ENCODE measurements at places on chromosomes 3 and 15.

DNA sequence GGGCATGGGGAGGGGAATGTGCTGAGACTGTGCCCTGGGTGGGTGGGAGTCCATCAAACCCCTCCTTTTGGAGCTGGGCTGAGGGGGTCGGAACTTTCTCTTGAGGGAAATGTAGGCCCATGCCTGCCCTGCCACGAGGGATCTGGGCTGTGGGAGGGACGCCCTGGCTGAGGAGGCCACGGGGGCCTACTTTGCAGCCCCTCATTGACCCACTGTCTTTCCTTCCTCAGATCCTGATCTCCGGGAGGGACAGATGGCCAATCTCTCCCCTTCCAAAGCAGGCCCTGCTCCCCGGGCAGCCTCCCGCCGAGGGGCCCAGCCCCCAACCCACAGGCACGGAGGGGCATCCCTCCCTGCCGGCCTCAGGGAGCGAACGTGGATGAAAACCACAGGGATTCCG, 25.3 kb downstream of the LOXL1 start:
- peak; percentile 78 for DNase-seq

DNA sequence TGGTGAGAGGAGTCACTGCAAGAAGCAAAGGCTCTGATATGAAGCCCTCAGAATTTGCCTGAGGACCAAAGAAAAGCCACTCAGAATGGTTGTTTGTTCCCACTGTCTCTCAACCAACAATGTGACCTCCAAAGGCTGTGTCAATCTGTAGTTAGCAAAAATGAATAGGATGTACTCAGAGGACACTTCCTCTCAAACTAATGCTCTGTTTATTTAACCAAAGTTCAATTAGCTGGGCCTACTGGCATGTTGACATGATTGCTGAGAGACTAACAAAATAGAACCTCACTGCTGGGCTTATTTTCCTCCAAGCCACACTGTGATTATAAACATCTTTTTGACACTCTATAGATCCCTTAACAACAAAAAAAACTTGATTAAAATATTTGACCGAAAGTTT, 522.5 kb downstream of the OCA2 start:
- DNase-seq, result no peak

DNA sequence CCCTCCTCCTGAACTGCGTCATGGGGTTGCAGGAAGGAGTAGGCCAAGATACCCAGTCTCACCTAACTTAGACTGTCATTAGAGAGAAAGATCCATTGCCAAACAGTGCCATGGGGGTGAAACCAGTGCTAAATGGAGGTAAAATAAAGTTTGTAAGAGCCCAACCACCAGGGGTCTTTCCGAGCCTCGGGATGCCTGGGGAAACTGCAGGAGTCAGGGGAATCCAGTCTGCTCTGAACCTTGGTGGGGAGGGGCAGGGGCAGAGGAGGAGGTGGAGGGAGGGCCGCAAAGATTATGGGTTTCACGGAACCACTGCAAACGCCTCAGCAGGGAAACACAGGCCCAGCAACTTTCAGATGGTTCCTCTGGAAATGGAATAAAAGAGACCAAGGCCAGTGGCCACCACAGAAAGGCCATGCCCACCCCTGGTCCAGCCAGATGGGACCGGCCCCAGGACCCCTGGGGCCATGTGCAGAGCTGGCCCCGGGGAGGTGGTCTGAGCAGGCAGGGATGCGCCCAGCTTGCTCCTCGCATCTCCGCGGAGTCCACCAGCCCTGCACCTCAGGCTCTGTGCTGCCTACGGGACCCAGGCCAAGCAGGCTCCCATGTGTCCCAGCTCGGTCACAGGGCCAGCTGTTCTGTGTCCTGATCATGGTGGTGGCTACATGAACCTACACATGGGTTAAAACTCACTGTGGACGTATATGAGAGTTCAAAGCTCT, 19.8 kb upstream of the GP9 start:
- DNase-seq, result peak; percentile 75

DNA sequence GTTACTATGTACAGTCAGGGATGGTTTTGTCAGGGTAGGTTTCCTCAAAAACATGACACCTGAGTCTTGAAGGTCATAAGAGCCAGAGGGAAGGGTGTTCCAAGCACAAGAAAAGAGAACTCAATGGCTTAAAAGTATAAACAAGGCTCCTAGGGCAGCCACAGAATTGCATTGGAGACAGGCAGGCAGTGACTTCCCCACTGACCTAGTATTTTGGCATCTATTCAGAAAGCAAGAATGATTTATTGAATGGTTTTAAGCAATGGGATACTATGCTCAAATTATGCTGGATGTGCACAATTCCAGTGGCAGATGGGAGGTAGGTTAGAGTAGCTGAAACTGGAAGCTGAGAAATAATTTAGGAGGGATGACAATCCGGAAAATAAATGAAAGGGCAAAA, 54.0 kb downstream of the TSC22D2 start:
- no peak for DNase-seq

GRCh38 chr15:41981371-41982132, 9.2 kb upstream of the EHD4 start:
- no peak for DNase-seq

GRCh38 chr3:185175370-185175987, 22.6 kb upstream of the C3orf70 start:
- peak; percentile 40 for DNase-seq

DNA sequence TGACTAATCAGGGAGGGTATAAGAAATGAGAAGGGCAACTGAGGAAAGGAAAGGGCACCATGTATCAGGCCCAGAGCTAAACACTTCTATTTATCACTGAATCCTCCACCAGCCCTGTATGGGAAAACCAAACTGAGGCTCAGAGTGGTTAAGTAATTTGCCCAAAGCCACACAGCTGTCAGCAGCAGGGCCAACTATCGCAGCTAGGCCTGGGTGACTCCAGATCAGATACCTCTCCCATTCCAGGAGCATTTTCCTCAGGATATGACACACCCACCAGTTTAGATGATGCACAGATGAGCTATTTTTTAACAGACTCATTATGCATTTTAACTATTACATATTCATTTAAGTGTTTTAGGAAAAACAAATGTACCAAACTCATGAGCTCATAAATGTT, 14.5 kb downstream of the NUP210 start:
- no peak for DNase-seq

DNA sequence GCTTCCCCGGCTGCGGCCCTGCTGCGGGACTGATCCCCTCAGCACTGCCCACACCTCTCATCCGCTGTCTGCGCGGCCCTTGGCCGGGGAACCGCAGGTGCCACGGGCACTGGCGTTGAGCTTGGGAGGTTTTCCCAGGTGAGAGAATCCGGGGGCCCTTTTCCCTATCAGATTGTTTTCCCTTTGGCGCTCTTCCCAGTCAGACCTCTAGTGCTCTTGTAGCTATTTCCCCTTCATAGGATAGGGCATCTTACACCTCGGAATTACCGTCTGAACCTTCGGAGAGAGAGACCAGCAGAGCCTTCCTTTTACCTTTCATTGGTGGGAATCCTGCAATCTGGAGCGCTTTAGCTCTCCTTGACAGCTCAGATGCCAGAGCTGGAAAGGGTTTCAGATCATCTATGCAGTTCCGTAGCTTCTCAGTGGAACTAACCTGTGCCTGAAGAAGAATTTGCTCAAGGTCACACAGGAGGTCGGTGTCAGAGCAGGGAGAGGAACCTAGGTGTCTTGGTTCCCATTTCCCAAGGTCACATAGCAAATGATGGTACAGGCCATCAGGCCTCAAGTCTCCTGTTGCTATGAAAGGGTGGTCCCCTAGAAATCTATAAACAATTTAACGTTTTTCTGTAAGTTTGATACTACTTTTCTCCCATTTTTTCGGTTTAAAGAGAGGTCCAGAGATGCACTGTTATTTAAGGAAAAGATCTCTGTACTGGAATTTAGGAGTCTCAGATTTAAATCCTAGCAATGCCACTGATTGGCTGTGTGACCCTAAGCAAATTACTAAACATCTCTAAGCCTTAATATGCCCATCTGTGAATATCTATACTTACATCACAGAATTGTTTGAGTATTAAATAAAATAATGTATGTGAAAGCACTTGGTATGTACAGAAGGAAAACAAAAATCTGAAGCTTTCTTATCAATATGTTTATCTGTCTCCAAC, 916 bp downstream of the IDH3A start:
- DNase-seq, result no peak

- no peak for DNase-seq
Measured at GRCh38 chr3:21624524-21624923, 126.5 kb downstream of the ZNF385D start.

- peak; percentile 32 for DNase-seq
Measured at GRCh38 chr3:48405343-48405881, 24.5 kb downstream of the PLXNB1 start.

DNA sequence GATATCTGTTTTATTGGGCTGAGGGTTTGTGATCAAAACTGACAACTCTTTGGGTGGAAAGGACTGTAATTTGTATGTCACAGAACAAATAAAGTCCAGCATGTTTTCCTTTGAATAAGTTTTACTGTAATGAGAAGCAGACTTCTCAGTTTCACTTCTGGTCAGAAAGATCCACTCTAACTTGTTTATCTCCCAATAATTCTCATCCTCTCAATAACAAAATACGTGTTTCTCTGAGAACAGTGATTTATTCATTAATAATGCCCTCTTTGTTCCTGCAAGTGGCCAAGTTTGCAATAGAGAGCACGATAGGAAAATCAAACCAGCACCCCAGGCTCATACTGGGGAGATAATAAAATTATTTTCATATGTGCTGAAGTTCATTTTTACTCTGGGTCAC, 190.6 kb downstream of the CNTN3 start:
- no peak for DNase-seq

- DNase-seq, result no peak
Measured at GRCh38 chr3:5466065-5466464, 278.6 kb downstream of the EDEM1 start.

GRCh38 chr15:64536244-64536836, 76.0 kb downstream of the ZNF609 start:
- DNase-seq, result no peak

GRCh38 chr3:71416876-71417275, 166.7 kb downstream of the FOXP1 start:
- peak; percentile 57 for DNase-seq

GRCh38 chr15:66294932-66295235, 1.5 kb downstream of the DIS3L start:
- peak; percentile 22 for DNase-seq

- DNase-seq, result no peak
Measured at GRCh38 chr3:57169108-57169507, 4.0 kb upstream of the IL17RD start.

GRCh38 chr15:77823736-77824135, 191.0 kb upstream of the LINGO1 start:
- no peak for DNase-seq

DNA sequence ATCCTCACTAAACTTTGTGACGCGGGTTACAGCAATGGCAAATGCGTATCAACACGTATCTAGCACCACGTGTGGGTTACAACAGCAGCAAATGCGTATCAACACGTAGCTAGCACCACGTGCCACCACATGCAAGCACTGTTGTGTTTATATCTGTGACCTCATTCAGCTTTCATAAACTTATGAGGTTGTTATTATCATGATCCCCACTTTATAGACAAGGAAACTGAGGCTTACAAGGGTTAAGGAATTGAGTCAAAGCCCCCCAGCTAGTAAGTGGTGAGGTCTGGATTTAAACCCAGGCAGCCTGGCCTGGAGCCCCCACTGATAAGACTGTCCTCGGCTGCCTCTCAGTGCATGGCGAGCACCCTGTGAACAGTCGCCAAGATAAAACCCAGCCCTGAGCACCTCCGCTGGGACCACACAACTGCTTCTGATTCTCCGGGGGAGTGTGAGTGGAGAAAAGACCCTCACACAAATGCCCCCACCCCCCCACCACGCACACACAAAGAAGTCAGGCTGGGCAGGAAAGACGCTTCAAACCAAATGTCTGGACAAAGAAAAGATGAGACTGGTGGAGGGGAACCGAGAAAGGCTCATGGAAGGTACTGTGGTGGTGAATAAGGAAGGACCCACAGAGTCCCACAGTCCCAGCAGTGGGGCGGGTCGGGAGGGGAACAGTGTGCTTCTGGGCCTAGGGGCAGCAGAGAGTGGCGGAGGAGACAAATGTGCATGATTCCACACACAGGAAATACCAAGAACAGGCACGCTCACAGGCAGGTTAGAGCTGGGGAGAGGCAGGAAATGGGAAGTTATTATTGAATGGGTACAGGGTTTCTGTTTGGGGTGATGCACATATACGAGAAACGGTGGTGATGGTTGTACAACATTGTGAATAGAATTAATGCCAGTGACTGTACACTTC, 173.4 kb downstream of the XXYLT1 start:
- no peak for DNase-seq

DNA sequence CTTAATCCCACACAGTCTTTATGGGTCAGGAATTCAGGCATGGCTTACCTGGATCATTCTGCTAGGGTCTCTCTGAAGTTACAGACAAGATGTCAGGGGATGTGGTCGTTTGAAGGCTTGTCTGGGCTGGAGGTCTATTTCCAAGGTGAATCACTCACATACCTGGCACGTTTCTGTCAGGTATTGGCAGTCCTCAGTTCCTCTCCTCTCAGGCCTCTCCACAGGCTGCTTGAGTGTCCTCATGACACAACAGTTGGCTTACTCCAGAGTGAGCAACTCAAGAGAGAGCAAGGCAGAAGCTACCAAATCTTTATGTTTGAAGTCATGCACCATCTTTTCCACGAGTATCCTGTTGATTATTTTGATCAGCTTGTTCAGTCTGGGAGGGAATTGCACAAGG, 43.9 kb upstream of the PARP14 start:
- DNase-seq, result no peak

DNA sequence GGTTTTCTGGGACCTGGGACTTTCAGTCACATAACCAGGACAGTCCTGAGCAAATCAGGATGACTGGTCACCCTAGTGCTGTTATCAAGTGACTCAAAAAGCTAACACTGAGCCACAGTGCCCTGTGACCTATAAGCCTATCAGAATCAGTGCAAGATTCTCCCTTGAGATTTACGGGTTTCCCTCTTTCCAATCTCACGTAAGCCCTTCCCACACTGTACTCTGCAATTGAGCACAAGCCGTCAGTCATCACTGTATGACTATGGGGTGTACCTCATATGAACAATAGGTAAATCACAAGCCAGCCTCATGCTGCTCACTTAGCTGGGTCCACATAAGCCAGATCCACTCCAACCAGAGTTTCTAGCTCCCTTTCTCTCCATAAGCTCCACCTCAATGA, 21.0 kb upstream of the CLDN18 start:
- no peak for DNase-seq
